ENCODE measurements at places on chromosomes 5 and 9.

GRCh38 chr5:151896031-151896691, 28.5 kb downstream of the GLRA1 start:
- peak; percentile 19 for DNase-seq

DNA sequence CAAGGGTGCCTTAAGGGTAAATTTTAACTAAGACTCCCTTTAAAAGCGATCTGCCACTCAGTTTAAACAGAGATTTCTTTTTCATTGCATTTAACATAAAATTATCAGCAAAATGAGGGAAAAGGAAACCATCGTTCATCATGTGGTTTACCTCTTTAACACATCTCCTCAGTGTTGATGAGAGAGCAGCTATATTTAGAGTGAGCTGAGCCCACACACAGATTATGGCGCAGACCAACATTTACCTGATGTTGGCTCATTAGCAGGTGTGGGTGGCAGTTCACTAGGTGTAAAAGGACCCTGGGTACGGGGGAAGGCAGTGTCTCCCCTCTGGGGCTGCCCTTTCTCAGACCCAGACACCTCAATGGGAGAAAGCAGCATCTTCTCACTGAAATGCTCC, 149.8 kb downstream of the ENTREP1 start:
- DNase-seq, result no peak

DNA sequence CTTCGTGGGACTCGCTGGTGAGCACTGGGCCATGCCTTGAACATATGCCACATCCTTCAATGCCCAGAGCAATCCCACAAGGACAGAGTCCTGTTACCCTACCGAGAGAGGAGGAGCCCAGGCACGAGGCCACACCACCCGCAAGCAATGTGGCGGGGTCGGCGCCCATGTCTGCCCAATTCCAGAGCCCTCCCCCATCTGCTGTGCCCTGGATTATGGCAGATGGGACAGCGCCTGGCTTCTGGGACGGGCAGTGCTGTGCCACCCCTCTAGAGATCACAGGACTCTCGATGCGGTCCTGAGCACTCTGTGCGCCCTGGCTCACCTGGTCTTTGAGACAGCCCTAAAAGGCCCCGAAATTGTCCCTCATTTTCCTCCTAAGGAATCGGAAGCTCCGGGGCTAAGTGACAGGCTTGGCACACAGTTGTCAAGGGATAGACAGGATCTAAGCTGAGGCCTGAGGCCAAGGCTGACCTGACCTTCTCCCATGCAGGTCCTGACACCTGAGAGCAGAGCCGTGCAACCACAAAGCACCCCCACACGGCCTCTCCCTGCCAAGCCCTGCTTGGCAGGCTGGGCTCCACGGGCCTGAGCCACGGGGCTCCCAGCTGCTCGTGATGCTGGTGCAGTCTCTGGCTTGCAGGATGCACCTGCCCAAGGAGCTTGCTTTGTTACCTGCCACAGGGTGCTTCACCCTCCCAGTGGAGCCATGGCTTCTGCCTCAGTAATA, 48.8 kb downstream of the PRRT1B start:
- DNase-seq, result no peak

GRCh38 chr9:121071756-121072421, 2.9 kb upstream of the CNTRL start:
- DNase-seq, result no peak

- no peak for DNase-seq
Measured at GRCh38 chr5:180161420-180162303, 47.3 kb downstream of the RASGEF1C start.
